ENCODE measurements at places on chromosomes 6 and 20.

DNA sequence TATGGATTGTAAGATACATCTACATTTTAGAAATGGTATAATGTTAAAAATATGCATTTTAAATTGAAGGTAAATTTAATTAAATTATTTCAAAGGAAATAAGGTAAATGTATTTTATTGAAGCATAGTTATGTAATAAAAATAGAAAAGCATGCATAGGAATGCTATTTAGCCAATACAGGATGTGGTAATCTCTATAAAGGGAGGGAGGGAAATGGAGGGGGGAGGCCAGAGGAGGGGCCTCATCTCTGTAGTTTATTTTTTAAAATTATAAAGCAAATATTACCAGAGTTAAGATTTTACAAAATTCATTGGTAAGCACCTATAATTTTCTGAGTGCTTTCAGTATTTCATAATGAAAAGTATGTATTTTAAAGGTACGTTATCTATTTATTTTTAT lies 27.2 kb downstream of the SLC16A10 start:
- no peak for DNase-seq

- no peak for DNase-seq
Measured at GRCh38 chr6:132841966-132842365, 27.6 kb downstream of the RPS12 start.

GRCh38 chr20:59422872-59423544 lies 122.6 kb downstream of the EDN3 start:
- no peak for DNase-seq

DNA sequence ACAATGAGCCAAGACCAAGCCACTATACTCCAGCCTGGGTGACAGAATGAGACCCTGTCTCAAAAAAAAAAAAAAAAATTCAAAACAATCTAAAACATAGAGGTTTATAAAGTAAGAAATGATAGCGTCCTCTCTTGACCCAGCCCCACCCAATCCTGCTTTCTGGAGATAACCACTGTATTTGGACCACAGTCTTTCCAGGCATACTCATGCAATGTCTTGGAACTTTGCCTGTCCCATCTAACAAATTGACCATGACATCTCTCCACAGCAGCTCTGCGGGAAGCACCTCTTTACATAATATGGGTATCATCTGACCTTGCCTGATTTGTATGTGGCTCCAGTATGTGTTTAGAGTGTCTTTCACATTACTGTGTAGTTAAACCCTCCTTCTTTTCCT lies 9.1 kb upstream of the SHLD1 start:
- no peak for DNase-seq

GRCh38 chr20:15113144-15113773 lies 775.8 kb upstream of the FLRT3 start:
- no peak for DNase-seq

- peak; percentile 88 for DNase-seq
Measured at GRCh38 chr20:63006540-63007359, at the start of gene BHLHE23. TSS of gene BHLHE23 (minus strand) at chr20:63006964. CDS start at chr20:63006774, 190 bp downstream.

DNA sequence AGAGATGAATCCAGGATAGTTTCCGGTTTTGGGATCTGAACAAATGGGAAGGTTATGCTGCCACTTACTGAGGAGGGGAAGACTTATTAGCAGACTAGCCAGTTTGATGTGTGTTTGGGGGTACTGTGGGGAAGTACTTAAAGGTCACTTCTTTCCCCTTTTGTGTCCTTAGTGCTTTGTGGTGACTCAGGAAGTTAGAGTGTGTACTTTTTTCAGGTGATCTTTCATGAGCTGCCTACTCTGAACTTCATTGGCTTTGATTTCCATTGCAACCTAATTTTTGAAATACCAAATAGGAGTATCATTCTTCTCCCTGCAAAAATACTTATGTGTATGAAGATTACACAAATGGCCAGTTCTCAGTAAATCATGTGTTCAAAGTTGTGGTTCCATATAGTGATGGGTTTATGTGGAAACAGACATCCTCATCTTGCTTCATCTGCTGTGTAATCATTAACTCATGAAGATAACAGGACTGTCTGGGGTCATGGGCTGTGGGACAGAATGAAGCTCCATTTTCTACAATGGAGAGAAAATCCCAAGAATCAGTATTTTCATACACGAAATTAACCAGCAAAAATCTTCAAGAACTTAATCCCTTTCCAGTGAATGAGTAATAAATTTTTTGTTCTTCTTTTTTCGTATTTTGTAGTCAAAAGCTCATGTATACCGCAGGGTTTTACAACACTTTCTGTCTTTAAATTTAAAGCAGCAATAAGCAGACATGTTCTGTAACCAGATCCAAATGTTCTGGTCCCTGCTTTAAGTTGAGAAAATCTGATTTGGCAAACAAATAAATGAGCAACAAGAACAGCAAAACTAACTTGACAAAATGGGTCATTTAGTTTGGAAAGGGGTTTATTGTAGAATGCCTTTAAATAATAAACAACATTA lies 272.2 kb upstream of the FLRT3 start:
- no peak for DNase-seq

DNA sequence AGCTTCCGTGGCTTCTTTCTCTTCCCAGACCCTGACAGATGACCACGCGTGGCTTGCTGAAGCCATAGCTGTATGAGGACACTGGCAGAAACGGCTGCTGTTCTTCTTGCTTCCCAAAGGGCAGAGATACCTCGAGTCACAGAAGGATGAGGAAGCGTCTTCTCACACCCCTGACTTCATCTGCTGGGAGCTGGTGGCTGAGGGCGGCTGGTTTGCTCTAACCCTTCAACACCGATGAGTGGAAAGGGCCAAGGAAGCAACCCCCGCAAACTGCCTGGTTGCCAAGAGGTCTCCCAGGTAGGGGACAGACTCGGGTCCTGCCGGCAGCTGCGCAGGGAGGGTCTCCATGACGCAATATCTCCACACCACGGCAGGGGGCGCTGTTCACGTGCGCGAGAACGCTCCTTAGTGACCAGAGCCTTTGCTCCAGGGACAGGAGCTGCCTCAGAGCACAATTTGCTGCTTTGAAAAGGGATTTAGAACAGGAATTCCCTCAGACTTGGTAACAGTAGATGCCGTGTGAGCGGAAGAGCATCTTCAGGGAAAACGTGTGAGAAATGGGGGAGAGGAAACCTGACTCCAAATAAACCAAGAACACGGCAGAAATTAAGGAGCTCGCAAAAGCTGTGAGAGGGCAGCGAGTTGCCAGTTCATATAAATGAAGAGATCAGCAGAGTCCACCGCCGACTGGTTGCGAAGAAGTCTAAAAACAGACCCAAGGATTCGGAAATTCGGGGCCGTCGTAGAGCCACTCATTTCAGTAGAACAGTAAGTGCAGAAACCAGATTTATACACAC lies 80.2 kb downstream of the ERMARD start:
- no peak for DNase-seq

- no peak for DNase-seq
Measured at GRCh38 chr6:168722397-168722796, 281.4 kb downstream of the SMOC2 start.
